ENCODE measurements at places on chromosomes 5 and 9.
A peak's percentile ranks its signal among the peaks of the same experiment; 100 is the strongest.

- no peak for DNase-seq
Measured at GRCh38 chr5:88390481-88390880, 121.8 kb upstream of the TMEM161B start.

GRCh38 chr5:156913719-156914370 lies 49.2 kb downstream of the TIMD4 start:
- DNase-seq: peak; percentile 2

DNA sequence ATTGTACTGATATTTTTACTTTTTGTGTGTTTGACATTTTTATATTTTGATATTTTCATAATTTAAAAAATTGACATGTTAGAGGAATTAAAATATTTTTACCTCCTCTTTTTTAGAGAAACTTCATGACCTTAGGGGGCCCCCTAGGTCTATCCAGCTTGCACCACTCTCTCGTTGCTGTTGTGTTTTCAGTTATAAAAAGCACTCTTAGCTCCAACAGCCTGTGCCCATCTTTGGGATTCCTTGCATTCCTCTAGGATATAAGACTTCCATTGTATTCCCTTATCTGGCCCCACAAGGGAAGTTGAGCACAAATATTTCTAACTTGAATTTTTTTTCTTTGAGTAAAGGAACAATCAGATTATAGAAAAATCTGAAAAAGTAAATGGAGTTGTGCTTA lies 245.3 kb downstream of the SH3GL2 start:
- DNase-seq: no peak

- DNase-seq: no peak
Measured at GRCh38 chr5:94993491-94993890, 291.4 kb downstream of the MCTP1 start.

DNA sequence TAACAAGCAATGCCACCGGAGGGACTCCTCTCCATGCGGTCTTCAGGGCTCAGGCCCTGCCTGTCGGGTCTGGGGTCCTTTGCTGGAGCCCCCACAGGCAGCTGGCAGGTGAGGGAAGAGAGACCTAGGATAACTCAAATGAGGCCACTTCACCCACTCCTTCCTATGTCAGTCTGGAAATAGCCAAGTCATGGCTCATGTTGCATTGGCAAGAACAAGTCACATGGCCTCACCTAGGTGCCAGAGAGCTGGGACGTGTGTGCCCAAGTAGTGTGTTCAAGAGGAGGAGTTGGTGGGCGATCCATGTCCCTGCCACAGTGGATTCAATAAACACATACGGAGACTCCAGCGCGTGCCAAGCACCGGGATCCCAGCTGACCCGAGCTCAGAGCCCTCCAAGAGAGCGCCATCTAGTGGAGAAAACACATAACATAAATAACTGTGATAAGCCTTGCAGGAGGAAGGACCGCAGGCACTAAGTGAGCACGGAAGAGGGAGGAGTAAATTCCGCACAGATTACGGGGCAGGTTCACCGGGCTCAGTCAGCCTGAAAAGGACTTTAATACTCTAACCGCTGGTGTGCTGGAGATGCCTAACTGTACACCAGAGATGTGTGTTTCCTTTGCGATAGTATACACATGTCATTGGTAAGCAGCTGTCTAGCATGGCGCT lies 580.8 kb downstream of the CCDC171 start:
- DNase-seq: no peak

GRCh38 chr9:2711716-2712115 lies 5.6 kb upstream of the KCNV2 start:
- DNase-seq: no peak

DNA sequence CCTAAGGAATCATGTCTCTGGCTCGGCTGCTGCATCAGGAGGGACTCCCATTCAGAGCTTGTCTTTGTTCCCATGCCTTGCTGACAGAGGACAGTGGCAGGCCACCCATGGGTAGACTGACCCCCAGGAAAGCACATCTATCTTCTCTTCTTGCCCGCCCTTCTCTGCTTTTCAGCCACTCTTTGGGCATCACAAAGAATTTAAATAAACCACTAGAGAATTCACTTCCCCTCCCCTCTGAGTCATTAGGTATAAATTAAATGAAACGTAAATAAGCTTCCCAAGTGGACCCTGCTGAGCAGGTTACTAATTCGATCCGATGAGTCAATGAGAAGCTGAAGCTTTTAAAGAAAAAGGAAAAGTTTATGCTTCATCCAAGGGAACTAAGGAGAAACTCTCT lies 97.0 kb downstream of the DRD1 start:
- no peak for DNase-seq

GRCh38 chr5:132692632-132692967 lies 18.8 kb downstream of the IL4 start:
- DNase-seq: no peak
